Skeletal muscle cell (primary cell): ENCODE measurements at places on chromosomes 16 and 17.

DNA sequence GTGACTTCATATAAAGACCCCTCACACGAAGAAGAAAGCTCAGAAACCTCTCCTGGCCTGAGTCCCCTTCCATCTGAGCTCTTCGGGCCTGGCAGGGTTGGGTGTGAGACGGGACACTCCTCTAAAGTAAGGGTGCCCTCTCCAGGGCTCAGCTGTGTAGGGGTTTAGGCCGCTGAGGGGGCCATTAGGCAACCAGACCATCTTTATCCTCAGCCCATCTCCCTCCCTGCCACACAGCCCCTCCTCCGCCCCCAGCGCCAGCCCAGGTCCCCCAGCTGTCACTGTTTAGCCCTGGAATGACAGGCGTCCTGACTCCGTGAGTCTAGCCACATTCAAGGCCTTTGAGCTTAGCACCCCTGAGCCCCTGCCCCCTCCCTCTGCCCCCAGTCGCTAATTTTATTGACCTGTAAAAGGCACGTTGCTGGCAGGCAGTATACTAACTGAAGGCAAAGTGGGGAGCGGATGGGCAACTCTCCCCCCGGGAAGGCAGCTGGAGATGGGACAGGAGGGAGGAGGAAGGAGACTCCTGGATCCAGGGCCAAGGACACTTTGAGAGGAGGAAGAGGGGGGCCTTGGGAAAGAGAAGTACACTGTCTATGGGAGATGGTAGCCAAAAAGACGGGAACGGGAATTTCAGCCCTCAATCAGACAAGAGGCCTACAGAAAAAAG lies 592 bp upstream of the ZNF385C start:
- DNase-seq = no peak

DNA sequence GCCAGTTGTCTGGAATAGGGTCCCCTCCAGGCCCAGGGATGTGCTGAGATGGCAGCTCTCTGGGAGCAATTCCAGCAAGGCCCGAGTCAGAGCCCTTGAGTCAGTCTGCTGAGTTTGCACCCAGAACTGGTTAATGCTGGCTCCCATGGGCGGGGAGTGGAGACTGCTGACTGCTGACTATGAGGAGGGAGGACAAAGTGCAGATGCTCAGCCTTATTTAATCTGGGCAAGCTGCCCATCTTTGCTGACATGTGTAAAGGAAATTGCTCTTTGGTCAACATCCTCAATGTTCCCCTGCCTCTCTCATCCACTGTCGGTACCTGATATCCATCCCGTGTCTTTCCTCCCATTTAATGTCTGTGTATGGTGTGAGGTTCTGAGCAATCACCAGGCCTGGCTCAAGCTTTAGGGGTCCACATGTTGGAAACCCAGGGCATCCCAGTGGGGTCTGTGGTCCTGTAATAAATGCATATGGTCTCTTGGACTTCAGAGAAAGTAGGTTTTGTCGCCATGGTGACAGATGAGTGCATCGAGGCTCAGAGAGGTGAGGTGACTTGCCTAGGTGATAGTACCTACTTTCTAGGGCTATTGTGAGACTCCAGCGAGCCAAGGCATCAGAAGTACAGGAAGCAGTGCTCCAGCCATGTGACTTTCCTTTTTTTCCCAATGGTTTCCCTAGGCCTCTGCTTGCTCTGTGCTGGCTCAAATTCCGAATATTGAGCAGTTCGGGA lies 20.0 kb upstream of the RNF135 start:
- peak; percentile 76 for DNase-seq

DNA sequence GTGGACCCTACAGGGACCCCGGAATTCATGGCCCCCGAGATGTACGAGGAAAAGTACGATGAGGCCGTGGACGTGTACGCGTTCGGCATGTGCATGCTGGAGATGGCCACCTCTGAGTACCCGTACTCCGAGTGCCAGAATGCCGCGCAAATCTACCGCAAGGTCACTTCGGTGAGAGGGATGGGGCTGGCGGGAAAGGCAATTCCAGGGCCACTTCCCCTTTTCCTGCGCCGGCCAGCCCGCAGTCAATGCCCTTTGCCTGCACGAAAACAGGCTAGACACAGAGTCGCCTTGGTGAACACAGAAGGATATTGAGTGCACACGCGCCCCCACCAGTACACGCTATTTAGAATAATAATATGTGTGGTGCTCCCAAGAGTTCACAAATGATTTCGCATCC lies 4.0 kb downstream of the WNK4 start:
- DNase-seq = no peak

- no peak for DNase-seq
These were observed 3.2 kb downstream of the THRA start for GRCh38 chr17:40065769-40066510.

GRCh38 chr16:63289834-63290460 lies 1253.7 kb upstream of the CDH8 start:
- DNase-seq = no peak

DNA sequence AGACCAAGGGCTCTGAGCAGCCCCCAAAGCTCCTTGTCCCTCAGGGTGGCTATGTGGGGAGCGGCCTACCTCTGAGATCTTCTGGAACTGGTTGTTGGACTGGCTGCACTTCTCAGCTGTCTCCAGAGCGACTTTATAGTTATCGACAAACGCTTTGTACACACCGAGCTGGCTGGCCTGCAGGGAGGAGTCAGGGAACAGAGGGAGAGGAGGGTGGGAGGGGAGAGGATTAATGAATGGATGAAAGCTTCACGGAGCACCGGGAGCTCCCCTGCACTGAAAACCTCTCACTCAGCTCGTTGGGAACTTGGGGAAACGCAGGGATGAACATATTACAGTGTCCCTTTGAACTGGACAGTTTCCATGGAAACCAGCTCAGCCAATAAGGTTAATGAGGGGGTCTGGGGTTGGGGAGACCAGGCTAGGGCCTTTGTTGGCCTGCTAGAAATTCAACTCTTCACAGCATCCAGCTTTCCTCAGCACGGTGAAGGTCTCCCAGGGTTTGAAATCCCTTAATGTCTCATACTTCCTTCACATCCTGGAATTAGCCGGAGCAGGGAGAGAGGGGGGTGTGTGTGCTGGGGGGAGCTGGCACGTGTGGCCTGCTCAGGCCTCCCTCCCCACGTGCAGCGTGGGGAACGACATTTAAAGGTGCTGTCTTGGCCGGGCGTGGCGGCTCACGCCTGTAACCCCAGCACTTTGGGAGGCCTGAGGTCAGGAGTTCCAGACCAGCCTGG lies 86.7 kb downstream of the TIMM22 start:
- DNase-seq = no peak

GRCh38 chr17:79174905-79175856 lies 100.6 kb downstream of the ENGASE start:
- no peak for DNase-seq

DNA sequence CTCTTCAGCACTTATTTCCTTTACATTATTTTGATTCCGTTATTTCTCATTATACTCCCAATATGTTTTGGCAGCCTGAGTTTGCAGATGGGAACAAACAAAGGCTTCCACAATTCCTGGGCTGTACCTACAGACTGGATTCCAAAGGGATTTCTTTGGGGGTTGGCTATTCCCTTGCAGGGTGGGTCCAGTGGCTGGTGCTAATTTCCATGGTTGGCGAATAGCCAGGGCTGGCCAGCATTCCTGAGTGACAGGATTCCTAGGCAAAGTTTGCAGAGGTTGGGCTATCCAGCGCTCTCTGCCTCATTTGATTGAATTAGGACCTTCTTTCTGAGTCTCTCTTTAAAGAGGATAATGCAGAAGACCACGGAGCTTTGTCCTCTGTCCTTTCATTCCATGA lies 207.4 kb downstream of the MAF start:
- DNase-seq = no peak
